ENCODE measurements at places on chromosomes 6 and 20.

GRCh38 chr6:22101163-22101562 lies 195.7 kb downstream of the PRL start:
- DNase-seq, result no peak

DNA sequence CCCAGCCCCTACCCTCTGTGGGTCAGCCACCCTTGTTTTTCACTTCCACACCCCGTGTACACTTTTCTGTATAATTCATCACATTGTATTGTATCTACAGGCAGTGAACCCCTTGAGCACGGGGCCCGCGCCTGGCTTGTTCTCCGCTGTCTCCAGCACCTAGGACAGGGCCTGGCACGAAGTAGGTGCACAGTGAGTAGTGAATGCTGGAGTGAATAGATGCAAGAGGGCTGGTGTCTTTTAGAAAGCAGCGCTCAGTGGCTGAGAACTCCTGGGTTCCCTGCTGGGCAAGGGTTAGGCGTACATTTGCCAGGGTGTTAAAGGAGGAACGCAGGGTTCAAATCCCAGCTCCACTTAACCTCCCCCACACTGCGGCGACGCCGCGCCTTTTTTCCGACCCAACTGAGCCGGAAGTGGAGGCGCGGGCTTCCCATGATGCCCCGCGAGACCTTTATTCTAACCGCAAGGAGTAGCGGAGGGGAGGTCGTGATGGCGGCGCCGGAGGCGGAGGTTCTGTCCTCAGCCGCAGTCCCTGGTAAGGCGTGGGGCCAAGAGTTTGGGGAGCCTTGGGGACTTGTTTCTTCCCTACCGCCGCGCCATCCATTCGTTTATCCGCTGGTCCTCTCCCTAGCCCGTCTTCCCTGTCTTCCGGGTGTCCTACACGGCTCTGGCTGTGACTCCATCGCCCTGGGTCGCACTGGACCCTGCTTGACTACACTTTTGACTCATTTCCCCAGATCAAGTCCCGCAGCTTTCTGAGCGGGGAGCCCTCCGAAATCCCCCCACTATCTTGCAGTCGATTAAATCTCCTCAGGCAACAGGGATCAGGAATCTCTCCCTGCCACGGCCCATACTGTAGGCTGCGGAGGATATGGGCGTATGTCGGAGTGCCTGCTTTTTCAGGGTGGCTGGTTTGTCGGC lies at the start of gene MAD2L1BP:
Gene MAD2L1BP (plus strand): TSS at position 454 of the 921 bp plus-strand sequence. CDS start 36 bp downstream, at position 490.
- DNase-seq, result peak; percentile 96

DNA sequence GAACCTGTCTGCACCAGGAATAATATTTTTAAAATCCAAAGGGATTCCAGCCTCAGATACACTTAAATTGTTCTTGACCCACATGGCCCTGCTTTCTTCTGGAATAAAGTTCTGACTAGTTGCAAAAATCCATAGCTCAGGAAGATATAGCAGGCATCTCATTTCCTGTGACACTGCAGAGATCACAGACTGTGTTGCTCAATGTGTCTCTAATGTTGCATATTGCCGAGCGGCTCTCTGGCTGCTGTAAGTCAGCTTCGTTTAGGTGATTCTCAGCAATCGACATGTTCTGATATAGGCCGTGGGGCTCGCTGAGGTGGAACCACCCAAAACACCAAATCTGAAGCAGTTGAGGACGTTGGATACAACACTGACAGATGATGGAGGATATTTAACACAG lies 498.3 kb upstream of the AGPAT4 start:
- no peak for DNase-seq

- DNase-seq, result no peak
Observed at GRCh38 chr6:143750877-143751276, 73.1 kb downstream of the PHACTR2 start.

GRCh38 chr6:89023591-89024441 lies 56.7 kb upstream of the PNRC1 start:
- no peak for DNase-seq

DNA sequence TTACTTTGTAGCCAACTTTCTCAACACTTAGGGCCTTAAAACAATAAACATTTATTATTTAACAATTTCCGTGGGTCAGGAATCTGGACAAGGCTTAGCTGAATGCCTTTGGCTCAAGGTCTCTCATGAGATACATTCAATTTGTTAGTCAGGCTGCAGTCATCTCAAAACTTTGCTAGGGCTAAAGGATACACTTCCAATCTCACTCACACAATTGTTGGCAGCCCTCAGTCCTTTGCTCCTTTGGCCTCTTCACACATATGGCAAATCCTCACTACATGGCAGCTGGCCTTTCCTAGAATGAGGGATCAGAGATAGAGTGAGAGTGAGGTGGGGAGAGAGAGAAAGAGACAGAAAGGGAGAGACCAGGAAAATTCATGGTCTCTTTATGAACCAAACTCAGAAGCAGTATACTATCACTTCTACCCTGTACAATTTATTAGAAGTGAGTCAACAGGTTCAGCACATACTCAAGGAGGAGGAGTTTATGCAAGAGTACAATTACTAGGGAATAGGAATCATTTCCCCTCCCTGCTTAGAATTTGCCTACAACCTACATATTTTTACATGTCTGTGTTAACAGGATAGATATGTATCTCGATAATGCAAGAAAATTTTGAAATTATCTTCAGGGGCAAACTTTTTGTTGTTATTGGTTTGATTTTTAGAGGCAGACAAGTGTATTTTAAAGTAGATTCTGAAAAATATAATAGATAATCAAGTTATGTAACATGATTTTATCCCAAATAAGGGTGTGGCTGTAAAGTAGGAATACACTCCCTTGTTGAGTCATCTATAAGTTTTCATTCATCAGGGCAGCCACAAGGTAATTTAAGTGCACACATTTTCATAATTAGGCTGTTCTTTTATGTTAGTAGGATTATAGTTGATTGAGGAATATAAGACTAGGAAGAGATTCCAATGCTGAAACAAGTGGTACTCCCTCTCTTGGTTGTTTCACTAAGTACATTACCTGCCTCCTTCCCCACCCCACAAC lies 85.9 kb upstream of the HMGCLL1 start:
- no peak for DNase-seq

DNA sequence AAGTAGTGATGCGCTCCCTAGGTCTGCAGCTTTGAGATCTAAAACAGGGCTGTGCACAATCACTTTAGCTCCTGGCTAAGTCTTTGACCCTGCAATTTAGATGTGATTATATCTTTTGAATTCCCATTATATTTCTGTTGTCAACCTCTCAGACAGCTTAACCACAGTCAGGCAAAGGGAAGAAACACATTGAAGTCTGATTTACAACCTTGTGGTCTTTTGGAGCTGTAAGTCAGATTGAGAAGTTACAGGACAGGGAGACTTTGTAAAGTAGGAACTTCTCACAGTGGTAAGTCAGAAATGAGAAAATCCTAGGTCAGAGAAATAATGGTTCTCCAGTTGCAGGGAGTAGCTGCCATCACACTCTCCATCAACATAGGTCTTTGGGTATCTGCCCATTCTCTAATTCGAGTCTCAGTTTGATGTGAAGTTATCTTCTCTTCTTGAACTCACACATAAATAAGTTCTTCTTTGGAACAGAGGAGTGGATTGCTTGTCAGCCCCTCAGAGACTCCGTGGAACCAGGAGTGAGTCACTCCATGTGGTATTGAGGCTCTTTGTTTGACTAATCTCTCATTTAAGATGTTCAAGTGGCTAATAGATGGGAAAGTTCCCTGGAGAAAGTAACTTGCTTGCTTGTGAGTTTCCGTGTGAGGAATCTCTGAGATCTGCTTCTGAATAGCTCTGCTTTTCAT lies 35.0 kb upstream of the SGK1 start:
- DNase-seq, result no peak

DNA sequence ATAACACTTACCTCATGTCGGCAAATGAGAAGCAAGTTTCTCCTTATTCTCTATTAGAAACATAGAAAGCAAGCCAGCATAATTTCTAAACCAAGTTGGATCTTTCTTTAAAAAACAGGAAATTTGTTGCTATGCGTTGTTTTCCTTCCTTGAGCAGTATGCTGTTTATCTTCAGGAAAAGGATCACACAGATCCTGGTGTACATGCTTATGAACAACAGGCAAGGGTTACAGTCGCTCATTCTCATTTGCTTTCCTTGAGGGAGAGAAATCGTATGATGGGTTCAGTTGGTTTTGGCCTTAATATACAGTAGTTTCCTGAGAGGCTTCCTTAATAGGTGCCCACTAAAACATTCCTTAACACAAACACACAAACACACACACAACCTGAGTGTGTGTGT lies 118.8 kb downstream of the FYN start:
- DNase-seq, result no peak

DNA sequence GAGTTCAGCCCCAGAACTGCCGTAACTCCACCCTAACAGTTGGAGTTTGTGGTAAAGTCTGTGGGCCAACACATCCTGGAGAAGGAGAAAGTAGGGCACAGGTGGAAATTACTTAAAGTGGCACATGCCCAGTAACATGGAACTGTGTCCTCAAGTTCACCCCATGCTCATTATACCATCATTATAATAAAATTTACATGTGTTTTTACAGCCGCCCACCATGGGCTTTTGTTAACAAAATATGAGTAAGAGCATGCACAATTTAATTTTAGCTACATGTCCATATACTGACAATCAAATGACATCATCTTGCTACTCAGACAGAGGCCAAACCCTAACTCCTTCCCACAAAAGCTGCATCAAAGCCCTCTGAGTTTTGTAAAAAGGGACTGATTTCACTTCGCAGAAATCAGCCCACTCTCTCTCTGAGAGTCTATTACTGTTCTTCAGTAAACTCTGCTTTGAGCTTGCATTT lies 17.3 kb upstream of the ELOVL4 start:
- no peak for DNase-seq

DNA sequence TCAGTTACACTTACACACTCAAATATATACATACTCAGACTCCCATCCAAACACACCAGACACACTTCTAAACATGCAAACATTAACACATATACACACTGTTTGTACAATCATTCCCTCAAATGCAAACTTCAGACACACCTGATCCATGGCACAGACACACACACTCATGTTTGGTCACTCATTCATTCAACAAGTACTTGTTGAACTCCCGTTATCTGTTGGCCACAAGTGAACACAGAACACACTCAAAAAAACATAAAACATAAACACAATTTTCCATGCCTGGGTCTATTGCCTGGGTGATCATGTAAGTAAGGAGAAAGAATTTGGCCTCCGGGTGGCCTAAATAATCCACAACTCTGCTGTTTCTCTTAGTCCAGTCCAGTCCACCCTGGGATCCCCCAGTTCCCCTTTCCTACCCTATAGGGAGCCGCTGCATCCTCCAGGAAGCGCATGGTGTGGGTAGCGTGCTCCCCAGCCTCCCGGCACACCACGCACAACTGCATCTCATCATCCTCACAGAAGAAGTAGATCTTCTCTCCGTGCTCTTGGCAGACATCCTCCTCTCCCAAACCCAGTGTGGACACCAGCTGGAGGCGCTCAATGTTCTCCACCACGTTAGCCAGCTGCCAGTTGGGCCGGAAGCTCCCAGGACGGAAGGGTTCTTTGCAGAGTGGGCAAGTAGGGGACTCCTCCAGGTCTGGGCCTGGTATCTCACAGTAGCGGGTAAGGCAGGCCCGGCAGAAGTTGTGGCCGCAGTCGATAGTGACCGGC lies 815 bp downstream of the TRIM10 start:
- no peak for DNase-seq

DNA sequence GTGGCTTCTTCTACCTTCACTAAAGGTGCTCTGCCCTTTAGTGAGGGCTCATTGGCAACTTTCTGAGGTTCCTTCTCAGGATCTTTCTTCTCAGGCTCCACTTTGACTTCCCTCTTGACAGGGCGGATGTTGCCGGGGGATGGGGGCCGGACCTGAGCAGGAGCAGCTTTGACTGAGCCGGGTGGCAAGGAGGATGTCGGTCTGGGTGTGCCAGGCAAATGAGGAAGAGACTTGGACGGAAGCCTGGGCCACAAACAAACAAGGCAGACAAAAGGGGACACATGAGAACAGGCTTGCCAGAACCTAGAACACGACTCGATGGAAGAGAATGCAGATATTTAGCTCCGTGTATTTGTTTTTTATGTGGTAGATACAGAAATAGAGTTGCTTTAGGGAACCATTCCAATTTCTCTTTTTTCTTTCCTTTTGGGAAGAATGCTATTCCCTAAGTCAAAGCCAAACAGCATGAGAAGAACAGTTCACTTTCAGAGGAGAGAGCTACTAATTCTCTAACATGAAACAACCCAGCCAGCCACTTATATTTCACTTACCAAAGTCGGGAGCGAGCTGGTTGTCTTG lies 76.2 kb upstream of the BCLAF1 start:
- no peak for DNase-seq

- DNase-seq, result no peak
Observed at GRCh38 chr6:43878823-43879495, 108.9 kb downstream of the VEGFA start.

GRCh38 chr20:12110711-12111110 lies 193.0 kb downstream of the BTBD3 start:
- DNase-seq, result no peak

DNA sequence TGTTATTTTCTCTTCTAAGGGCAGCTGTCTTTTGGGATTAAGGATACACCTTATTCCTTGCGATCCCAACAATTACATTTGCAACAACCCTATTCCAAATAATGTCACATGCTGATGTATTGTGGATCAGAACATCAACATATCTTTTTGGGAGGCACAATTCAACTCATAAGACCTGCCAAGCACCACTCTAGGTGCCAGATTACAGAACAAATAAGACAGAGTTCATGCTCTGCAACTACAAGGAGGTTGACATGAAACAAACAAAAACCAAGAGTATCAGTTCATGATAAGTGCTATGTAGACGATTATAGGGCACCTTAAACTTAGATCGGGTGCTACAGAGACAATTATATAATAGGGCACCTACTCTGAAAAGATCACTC lies 203.2 kb upstream of the SGK1 start:
- no peak for DNase-seq

DNA sequence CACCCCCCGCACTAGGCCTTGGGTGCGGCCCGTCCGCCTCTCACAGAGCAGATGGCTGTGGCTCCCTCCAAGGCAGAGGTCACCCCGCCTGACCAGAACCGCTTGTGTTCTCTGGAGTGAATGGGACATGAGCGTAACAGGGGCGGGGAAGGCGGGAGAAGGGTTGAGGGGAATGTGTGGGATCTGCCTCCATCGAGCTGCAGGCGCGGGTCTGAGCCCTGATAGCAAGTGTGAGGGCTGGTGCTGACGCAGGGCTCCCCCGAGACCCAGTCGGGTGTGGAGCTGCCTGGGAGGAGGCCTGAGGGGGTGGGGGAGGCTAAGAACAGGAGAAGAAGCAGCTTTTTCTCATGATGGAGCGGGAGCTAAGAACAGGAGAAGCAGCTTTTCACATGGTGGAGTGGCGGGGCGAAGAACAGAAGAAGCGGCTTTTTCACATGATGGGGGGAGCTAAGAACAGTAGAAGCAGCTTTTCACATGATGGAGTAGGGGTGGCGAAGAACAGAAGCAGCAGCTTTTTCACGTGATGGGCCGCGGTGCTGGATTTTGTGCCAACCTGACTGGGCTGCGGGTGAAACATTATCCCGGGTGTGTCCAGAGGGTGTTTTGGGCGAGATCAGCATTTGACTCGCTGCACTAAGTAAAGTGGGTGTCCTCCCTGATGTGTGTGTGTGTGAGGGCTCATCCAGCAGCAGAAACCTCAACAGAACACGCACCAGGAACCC lies 169.3 kb downstream of the TTLL2 start:
- DNase-seq, result no peak

GRCh38 chr20:56244259-56244658 lies 4.3 kb upstream of the MC3R start:
- no peak for DNase-seq
